Uterus (tissue), 4 donors: ENCODE measurements at places on chromosomes 12 and 14.

GRCh38 chr12:103877934-103878510, 37.0 kb upstream of the NT5DC3 start:
- no peak for DNase-seq

DNA sequence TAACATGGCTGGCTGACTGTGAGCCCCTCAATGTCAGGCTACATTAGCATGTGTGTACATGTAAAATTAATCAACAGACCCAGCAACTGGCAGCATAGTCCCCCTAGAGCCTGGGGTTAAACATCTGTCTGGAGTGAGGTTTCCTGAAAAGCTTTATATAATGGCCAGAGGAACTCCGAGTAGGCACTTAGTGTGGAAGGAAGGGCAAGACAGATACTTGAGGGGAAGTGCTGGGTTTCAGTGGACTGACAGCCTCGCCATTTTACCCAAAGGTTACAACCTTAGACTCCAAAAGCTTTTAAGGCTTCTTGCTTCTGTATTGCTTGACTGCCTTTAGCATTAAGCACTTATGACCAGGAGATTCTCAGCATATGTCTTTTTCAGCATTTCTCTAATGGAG, 430.8 kb downstream of the FLRT2 start:
- DNase-seq, result no peak

DNA sequence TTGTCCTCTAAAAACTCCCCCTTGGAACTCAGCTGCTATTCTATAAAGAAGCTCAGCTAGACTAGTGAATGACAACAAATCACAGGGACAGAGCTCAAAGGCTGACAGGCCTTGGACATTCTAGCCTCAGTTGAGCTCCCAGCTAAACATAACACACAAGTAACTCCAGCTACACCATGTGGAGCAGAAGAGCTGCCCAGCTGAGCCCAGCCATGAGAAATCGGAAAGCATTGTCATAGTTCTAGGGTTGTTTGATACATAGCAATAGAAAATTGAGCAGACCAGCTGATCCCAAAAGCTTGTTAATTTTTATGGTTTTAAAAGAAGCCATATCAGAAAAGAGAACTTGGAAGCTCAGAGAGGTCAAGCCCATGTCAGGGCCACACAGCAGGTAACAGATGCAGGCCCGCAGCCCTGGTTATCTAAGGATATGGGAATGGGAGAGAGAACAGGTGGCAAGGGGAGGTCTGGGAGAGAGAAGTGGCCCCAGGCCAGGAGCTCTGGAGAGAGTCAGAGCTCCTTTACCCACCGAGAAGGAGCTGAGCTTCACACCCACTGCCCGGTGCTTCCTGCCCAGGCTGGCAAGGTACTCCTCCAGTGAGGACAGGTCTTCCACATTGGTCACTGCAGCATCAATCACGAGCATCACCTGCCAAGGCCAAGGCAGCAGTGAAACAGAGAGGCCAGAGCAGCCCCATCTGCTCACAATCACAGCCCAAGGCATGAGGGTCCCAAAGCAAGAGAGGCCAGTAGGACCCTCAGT, 2.9 kb downstream of the NGB start:
- DNase-seq, result no peak

DNA sequence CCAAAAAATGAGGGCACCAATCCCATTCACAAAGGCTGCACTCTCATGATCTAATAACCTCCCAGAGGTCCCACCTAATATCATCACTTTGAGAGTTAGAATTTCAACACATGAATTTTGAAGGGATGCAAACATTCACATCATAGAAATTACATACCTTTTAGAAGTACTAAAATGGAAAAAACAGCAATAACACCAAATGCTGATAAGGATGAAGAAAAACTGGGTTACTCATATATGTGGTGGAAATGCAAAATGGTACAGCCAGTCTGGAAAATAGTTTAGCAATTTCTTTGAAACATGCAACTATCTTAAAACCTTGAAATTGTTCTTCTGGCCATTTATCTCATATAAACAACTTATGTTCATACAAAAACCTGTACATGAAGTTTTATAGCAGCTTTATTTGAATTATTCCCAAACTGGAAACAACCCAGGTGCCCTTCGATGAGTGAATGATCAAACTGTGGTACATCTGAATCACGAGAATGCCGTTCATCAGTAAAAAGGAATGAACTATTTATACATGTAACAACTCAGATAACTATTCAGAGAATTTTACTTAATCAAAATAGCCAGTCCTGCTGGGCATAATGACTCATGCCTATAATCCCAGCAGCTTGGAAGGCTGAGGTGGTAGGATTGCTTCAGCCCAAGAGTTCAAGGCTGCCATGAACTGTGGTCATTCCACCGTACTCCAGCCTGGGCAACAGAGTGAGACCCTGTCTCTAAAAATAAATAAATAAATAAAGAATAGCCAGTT, 109.4 kb upstream of the SSTR1 start:
- no peak for DNase-seq

GRCh38 chr14:61328626-61329262, 7.4 kb downstream of the PRKCH start:
- no peak for DNase-seq

DNA sequence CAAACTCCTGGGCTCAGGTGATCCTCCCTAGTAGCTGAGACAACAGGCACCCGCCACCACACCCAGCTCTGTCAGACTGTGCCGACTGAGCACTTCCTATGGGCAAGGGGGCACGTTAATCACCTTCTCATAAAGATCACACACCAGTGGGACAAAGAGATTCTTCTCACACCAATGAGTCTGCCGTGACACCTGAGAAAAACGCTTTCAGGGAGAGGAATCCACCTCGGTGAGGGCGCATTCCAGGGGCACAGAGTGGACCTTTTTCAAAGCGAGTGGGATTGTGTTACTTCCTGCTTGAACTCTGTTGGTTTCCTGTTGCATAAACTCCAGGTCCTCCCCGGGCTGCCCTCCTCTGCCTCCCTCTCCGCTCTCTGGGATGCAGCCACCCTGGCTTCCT, 17.5 kb upstream of the SCARB1 start:
- no peak for DNase-seq

DNA sequence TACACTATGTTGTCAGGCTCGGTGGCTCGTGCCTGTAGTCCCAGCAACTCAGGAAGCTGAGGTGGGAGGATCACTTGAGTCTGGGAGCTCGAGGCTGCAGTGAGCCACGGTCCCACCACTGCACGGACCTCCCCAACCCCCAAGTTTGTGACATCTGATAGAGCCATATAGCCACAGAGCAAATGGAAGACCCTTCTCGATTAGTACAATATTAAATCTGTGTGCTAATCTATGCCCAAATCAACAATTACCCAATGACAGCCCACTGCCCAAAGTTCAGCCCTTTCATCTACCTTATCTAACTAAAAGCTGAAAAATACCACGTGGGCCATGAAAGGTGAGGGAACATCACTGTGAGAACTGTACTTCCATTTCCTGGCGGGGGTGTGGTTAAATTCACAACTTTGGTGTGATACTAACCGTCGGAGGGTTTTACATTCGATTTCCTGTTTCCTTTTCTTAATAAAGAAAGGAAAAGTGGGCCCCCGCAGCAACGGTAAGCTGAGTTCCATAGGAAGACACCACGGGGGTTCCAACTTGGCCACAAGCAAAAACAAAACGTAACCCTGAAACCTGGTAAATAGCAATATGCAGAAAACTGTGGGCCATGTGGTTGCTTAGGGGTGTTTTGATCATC, 31.2 kb upstream of the FOS start:
- no peak for DNase-seq

- peak; percentile 50 for DNase-seq
These were observed 841 bp downstream of the CALM1 start for GRCh38 chr14:90397425-90398314.

DNA sequence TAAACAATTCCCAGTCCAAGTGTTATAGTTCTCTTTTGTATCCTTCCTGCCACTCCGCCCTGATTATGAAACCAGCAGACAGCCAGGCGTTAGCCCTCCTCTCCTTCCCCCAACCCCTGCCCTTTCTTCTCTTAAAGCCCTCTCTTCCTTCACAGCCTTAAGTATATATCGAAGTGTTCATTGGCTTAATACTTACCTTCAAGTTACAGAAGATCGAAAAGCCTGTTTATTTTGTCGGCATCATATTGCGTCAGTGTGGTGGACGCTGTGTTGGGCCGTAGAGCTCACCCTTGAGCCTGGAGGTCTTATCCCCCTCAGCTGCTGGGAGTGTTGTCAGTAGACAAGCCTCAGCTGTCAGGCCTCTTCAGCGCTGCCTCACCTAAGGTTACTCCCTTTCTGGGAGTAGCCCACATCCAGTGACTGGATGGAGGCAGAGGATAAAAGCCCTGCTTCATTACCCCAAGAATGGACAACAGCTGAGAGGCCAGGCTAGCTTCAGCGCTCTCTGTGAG, 36.2 kb downstream of the CMAS start:
- DNase-seq, result no peak

GRCh38 chr12:55673638-55674037, 34.1 kb downstream of the ITGA7 start:
- no peak for DNase-seq

- DNase-seq, result no peak
These were observed 47.6 kb downstream of the TRAF3 start for GRCh38 chr14:102824832-102825231.

DNA sequence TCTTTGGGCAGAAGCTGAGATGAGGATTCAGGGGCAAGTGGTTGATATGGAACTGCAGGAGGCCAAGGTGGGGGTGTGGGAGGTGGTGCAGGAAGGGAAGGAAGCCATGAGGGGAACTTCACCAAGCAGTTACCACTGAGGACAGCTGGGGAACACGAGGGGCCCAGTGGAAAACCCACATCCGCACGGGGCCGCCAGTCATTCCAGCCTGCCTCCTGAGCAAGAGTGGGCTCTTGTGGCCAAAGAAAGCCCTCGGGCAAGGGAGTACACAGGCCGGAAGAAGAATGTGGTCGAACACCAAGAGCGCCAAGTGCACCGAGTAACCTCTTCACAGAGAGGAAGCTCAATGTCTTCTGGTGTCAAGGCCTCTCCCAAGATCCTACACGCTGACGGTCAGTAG, 252.2 kb upstream of the FOXN3 start:
- DNase-seq, result no peak

DNA sequence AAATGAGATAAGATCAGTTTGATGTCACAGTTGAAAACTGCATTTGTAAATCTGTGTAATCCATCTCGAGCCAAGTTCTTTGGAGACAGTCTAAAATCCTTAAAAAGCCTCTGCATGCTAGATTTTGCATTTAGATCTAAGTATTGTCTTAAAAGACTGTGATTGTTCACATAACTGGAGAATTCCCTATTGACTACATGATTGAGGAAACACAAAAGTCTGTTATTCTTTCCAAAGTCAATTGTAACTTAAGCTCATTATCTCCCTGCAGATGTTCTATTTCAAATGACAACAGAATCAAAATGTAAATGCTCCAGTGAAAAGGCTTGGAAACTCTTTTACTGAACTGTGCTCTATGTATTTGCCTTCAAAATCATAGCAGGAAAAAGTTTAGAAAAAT, 77.8 kb downstream of the MYF5 start:
- no peak for DNase-seq

DNA sequence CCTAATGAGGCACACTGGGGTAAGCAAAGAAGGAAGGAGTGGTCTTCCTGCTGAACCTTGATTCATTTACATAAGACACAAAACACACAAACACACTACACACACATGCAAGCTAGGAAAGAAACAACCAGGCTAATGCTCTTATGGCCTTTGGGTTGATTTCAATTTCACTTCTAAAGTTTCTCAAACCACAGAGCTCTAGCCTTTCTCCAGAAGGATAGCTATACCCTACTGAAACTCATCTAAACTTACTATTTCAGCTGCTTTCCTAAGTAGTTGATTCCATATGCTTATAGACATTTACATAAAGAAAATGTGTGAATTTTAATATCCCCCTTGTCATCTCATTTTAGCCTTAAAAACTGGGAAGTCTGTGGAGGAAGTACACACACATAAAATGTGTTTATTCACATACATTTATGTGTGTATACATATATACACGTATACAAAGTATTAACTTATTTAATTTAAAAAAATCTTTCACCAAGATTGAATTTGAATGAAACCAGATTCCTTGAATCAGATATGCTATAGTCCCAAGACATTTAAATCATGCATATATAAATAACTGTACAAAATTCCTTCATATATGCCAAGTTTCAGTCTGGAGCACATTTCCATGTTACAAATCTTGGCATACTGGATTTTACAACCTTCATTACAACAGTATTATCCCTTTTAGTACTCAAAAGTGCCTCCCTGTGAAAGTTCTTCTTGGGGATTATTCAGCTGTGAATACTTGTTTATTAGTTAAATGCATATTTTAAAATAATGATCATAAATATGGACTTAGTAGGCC, 231.8 kb upstream of the NPAS3 start:
- DNase-seq, result no peak

DNA sequence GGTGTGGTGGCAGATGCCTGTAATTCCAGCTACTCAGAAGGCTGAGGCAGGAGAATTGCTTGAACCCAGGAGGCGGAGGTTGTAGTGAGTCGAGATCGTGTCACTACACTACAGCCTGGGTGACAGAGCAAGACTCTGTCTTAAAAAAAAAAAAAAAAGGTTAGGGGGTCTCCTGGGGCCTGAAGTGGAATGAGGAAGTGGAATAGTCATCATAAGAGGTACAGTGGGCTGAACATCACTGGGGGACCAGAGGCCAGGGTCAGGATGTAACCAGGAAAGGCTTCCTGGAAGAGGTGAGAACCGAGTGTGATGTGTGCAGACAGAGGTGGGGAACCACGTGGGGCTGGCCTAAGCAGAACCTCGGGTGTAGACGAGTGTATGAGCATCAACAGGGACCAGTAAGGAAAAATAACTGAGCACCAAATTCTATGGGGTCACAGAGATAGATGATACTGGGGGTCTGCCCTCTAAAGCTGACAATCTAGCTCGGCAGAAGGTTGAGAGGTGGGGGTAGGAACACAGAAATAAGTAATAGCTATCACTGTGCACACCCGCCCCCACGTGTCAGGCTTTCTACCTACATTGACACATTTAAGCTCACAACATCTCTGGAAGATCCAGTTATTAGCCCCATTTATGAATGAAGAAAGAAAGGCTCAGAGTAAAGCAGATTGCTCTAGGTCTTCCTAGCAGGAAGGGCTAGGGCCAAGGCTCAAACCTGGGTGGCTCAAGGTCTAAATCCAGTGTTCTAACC, 5.0 kb upstream of the COX6A1 start:
- no peak for DNase-seq

DNA sequence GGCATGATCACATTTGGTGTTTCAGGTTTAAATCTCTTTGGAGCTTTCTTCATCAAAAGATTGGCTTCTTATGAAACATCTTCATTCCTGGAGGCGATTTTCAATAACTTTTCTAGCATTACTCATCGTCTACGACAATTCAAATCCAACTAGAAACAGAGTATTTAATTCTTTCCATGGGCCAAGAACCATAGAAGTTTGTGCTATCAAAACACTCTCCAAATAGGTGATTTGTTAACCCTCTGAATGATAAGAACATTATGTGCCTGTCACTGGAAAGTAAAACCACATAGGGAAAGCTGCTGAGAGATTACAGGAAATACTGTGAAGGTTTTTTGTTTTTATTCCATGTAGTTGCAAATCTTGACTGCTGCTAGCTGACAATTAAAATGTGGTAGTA, 6.9 kb upstream of the DCN start:
- DNase-seq, result no peak

GRCh38 chr12:114679942-114680341, 4.0 kb downstream of the TBX3 start:
- no peak for DNase-seq

GRCh38 chr12:56954057-56954957, 3.1 kb downstream of the RDH16 start:
- no peak for DNase-seq
